ENCODE measurements at places on chromosomes 4 and X.

GRCh38 chrX:70289168-70289792 is 447 bp downstream of the PDZD11 start:
- DNase-seq = no peak

DNA sequence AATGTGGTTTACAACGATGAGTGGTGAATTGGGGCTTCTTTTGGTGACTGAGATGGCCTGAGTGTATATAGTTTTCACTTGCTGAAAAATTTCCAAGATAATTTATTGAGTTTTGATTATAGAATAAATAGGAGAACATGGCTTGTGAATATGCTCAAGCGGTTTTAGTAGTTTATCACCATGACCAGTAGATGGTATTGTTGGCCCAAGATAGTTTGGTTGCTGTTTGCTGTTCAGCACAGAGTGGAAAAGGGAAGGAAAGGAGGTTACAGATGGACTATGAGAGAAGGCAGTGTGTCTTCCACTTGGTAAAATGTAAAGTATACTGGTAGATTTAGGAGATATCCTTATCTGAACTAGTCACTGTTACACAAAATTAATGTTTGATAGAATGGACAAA is 55.8 kb upstream of the POU4F2 start:
- no peak for DNase-seq

DNA sequence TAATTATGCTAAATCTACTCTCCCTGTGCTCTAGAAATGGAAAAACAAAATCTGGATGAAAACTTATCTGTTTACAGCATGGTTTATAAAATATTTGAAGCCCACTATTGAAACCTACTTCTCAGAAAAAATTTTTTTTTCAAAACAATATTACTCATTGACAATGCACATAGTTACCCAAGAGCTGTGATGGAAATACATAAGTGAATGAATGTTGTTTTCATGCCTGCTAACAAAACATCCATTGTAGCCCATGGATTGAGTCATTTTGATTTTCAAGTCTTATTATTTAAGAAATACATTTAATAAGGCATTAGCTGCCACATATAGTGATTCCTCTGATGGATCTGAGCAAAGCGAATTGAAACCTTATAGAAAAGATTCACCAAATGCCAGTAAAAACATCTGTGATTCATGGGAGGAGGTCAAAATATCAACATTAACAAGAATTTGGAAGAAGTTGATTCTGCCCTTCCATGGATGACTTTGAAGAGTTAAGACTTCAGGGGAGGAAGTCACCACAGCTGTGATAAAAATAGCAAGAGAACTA is 144.7 kb upstream of the HHIP start:
- DNase-seq = no peak

GRCh38 chr4:118869808-118870342 is 18.8 kb upstream of the SYNPO2 start:
- no peak for DNase-seq

- no peak for DNase-seq
These were observed 58.7 kb downstream of the TLL1 start for GRCh38 chr4:165931741-165932140.

DNA sequence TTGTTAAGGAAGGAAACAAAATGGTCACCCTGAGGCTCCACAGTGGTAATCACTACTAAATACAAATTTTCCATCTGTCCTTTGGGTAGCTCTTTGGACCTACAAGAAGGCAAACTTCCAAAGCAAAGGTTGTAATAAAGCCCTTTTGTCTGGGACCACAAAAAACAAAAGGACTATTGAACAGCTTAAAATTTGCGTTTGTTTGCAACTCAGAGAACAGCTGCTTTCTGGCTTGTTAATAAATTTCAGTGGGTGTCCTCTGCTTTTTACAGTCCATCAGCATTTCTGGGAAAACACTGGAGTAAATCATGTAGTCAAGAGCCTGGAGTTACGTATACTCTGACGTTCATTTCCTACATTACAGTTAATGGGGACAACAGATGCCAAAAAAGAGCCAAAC is 439.7 kb upstream of the DIAPH2 start:
- DNase-seq = no peak

GRCh38 chrX:29690061-29690460 is 525.3 kb upstream of the MAGEB2 start:
- no peak for DNase-seq

All from bone marrow (tissue), 2 donors.